NCI-H1436 treated with DMSO at 0.1 percent for 48 hours (cell line): ENCODE measurements at places on chromosomes 6 and 20.

DNA sequence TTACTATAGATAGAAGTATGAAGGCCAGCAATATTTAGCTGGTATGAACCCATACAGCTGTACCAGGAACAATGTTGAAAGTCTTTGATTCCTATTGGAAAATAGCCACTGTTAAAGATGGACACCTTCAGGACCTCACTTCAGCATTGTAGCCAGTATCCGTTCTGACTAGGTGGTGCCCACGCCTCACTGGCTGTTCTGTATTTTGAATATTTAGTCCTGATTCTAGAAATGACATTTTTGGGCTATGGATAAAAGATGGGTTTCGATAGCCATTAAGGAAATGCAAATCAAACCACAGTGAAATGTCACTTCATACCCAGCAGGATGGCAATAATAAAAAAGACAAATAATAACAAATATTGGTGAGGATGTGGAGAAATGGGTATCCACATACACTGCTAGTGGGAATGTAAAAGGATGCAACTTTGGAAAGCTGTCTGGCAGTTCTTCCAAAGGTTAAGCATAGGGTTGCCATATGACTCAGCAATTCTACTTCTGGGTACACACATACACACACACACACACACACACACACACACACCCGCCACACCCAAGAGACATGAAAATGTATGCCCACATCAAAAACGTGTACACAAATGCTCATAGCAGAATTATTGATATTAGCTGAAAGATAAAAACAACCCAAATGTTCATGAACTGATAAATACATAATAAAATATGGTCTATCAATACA is 56.8 kb downstream of the UTRN start:
- DNase-seq, result no peak

DNA sequence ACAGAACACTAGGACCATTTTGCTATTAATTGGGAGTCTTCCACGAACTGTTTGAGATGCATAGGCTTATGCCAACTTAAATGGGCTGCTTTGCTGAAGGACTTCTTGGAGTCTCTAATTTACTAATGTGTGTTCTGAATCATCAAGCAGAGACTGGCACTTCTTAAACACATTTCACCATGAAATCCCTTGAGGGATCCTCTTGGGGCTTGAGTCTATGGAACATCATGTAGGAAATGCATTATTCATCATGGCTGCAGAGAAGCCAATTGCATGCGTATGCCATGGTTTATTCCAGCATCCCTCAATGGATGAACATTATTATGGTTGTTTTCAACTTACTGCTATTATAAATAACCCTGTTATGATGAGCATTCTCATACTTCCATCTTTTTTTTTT is 73.4 kb downstream of the FGD2 start:
- DNase-seq, result no peak

GRCh38 chr6:21305893-21306332 is 287.6 kb upstream of the SOX4 start:
- no peak for DNase-seq

DNA sequence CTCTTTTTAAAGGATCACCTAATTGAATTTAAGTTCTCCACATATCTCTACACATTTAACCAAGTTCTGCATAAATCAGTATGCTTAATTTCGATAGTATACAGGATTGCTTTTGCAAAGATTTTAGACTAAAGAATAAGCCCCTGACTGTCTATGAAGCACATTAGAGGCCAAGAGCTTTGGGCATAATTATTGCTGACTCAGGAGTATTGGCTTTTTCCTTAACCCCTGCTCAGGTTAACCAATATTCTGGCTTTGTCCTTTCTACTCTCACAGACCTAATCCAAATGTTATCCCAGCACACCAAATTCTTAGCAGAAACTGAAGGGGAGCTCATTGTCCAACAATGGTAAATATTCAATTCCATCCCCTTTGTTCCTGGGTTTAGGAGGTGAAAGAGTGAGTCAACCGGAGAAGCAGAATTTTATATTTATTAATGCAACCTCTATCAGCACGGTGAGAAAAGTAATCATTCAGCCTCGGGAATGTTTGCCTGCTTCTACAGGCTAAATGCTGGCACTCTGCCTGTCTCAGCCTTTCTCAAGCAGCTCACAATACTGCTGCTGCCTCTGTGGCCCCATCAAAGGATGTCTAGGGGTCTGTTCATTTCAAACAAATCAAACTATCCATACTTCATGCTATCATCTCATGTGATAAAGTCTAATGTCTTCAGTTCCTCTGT is 125.0 kb downstream of the SIM1 start:
- DNase-seq, result no peak

- no peak for DNase-seq
Measured at GRCh38 chr6:33290459-33290858, 1.1 kb downstream of the PFDN6 start.

- no peak for DNase-seq
Measured at GRCh38 chr6:140917911-140918310, 1214.8 kb upstream of the GJE1 start.

- DNase-seq, result no peak
Measured at GRCh38 chr20:52402514-52402913, 210.9 kb upstream of the ZFP64 start.

DNA sequence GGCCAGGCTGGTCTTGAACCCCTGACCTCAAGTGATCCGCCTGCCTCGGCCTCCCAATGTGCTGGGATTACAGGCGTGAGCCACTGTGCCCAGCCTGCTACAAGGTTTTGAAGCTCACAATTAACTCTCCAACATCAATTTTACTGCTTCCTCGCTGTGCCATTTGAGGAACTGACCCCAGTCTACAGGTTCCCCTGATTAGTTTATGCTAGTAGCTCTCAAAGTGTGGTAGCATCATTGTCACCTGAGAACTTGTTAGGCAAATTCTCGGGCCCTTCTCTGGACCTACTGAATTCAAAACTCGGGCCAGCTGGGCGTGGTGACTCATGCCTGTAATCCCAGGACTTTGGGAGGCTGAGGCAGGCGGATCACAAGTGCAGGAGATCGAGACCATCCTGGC is 49.4 kb downstream of the MCUR1 start:
- DNase-seq, result no peak

DNA sequence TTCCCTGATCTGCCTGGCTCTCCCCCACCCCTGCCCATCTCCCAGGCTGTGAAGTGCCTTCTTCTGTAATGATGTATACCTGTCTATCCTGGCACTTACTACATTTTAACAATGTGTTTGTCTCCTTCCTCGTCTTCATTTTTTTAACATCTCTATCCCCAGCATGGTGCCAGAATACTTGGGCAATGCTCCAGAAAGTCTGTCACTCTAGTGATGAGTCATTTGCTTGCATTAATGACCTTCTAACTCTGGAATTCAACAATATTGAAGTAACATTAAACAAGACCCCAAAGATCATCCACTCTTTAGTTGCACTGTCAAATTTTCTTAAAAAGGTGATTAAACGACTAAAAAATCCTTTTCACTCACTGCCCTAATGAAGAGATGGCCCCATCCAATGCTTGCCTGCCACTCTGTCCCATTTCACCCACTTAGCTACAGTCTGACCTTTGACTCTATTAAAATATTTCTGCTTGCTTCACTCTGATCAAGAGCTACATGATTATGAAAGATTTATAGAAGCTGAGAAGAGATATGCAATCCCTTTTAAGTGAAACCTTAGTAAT is 7.7 kb upstream of the KLHL31 start:
- no peak for DNase-seq

GRCh38 chr6:118890997-118891790 is 2.8 kb upstream of the ASF1A start:
- no peak for DNase-seq

DNA sequence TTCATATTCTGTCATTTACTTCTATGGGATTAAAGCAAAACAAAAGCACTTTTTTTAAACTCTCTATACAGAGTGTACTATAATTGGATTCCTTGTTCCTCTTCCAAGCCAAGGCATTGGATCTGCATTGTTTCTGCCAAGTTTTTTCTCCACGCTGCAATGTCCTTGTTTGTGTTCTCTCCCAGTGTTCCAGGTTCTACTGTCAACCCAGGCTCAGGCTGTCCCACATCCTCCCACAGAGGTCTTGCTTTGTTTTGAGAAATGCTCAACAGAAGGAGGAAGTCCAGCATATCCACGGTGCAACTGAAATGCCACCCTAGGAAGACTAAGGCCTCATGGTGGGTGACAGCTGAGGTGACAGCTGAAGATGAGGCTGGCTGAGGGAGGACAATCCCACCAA is 287.1 kb upstream of the PRDM1 start:
- no peak for DNase-seq

GRCh38 chr6:108102965-108103364 is 28.4 kb upstream of the OSTM1 start:
- no peak for DNase-seq

DNA sequence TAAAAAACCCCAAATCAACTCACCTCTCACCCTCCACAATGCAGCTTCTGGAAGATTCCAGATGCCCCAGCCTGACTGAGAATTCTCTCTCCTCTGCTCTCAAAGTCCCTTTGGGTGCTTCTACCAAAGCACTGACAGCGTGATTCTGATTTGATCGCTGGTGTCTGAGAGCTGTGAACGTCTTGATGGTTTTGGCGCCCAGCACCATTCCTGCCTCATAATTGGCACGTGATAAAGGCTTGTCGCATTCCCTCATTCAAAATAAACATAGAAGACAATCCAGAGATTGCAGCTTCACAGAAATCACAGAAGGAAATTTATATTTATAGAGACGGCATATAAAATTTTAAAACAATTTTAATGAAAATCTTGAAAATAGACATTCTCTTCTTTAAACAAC is 24.1 kb upstream of the ECI2 start:
- DNase-seq, result no peak

- no peak for DNase-seq
Measured at GRCh38 chr6:37354526-37355384, 972 bp downstream of the RNF8 start.

DNA sequence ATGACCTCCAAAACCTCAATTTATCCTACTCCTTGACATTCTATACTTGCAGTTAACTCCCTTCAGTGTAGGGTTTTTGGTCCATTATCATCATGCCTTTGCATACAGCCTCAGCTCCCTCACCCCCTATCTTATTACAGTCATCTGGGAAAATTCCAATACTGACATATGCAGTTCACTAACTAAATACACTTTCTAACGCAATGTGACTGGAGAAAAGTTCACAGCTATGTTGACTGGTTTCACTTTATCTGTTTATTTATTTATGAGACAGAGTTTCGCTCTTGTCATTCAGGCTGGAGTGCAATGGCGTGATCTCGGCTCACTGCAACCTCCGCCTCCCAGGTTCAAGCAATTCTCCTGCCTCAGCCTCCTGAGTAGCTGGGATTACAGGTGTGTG is 64.9 kb downstream of the CRYBG1 start:
- no peak for DNase-seq

DNA sequence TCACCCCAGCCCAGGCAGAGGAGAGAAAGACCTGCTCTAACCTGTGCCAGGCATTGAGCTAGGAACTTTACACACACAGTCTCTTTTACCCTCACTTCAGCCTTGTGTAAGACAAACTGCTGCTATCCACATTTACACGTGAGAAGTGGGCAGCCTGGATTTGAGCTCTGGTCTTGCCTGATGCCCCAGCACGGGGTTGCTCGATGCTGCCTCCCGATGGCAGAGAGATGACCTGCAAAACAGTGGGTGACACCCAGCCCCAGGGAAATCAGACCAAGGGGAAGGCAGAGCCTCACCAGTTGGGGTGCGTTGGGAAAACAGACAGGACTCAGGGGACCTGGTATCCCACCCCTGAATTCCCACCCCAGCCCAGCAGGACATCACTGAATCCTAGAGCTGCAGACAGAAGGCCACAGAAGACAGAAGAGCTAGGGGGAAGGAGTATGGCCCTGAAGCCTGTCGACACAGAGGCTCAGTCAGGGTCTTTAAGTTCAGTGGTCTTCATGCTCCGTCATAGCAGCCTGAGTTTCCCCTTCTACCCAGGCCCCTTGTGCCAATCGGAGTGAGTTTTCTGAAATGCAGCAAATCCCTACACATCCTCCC is 990 bp downstream of the BPI start:
- no peak for DNase-seq

DNA sequence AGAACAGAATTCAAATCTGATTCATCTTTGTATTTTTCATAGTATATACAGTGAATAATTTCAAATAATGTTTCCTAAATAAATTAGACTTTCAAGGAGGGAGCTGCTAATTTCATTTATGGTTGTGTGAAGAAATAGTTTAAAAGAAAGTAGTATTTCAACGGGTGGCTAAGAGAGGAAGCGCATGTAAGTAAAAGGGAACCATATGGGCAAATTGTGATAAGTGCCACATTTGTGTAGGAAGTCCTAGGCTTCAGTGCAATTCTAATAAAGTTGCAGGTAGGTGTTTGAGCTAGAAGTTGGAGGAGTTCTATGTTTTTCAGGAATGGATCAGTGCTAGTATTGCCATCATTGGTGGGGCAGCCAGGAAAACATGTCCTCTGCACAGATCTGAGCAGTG is 178.8 kb upstream of the PRDM1 start:
- no peak for DNase-seq

- no peak for DNase-seq
Measured at GRCh38 chr20:8912731-8913130, 156.2 kb upstream of the PLCB4 start.

DNA sequence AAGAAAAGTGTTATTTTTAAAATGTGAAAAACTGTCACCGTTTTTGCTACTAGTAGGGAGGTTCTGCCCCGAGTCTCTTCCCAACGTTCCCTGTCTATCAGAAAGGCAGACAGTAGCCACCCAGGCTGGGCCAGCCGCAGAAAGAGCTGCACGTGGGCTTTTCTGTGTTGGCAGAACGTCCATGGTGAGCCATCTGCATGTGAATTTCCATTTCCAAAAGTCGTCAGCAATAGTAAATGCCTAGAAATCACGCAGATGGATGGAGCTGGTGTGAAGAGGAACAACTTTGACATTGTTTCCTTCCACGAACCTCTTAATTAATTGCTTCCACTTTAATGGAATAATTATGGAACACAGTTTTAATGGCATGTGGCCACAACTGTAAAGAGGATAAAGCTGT is 97.5 kb downstream of the FAM120B start:
- no peak for DNase-seq

- DNase-seq, result no peak
Measured at GRCh38 chr6:136544326-136544725, 5.9 kb downstream of the MAP7 start.

DNA sequence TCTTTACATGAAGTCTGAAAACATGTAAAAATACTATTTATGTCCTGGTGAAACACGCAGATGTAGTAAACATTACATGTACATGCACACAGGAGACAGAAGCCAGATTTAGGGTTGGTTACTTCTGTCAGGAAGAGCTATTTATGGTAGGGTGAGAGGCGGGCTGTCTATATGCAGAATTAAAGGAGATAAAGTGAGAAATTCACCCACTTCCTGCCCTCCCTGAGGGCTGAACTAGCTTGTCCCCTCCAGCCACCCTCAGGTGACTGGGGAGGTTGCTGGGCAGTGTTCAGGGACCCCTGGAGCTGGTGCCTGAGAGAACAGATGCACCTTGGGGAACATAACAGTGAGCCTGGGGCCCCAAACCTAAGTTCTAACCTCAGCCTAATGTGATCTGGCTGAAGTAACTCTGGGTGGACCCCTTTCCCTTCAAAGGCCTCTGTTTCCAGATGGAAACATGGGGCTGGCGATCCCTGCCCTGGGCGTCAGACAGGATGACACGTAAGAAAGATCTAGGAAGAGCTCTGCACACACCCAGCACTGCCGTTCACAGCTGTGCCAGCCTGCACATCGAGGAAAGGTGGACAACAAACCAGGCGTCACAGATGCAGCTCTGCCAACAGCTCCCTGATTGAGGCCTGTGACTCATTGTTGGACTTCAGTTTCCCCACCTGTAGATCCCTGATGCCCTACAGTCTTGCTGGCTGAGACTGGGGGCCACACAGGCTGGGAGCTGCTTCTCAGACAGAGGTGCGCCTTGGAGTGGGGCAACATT is 1.3 kb downstream of the PI16 start:
- no peak for DNase-seq
